ENCODE measurements at places on chromosomes 1 and 21. TPM values are rescaled to one million over a fixed set of nuclear protein-coding genes. Genes with fewer than 3 reads are reported as not detected.

Gene KRTAP23-1
- total RNA-seq = not detected

Gene BTBD8
- total RNA-seq = 6.0 TPM

Gene ARID4B
- 23.7 TPM for total RNA-seq

Gene CASQ2
- total RNA-seq = 247 TPM

GRCh38 chr1:201942129-201942495 is 4.2 kb downstream of the LMOD1 start:
- DNase-seq = no peak

GRCh38 chr1:109252893-109253802 is 3.8 kb downstream of the CELSR2 start:
- no peak for DNase-seq

DNA sequence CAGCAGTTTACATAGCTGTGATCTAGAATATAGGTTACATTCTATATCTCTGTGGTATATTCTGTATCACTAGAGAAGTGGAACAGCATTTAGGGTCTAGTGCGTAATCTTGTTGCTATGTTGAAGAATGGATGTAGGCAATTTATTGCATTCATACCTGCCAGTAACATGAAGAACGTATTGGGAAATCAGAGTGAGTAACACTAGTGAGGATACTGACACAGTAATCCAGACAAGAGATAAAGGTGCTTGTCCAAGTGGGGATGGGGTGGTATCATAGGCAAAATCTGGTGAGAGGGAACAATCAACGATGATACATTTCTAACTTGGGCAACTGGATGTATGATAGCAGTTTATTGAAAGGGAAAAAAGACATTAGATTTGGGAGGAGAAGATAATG is 9.8 kb downstream of the PPP2R5A start:
- no peak for DNase-seq

DNA sequence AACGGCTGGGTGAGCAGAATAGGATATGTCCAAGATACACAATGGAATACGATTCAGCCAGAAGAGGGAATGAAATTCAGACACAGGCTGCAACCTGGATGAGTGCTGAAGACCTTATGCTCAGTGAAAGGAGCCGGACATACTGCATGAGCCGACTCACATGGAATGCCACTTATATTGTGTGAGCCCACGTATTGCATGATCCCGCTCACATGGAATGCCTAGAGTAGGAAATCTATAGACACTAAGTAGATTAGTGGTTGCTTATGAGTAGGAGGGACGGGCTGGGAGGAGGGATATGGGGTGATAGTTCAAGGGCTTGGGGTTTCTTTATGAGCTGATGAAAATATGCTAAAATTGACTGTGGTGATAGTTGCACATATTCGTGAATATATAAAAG is 26.8 kb downstream of the TMPRSS2 start:
- DNase-seq = no peak

DNA sequence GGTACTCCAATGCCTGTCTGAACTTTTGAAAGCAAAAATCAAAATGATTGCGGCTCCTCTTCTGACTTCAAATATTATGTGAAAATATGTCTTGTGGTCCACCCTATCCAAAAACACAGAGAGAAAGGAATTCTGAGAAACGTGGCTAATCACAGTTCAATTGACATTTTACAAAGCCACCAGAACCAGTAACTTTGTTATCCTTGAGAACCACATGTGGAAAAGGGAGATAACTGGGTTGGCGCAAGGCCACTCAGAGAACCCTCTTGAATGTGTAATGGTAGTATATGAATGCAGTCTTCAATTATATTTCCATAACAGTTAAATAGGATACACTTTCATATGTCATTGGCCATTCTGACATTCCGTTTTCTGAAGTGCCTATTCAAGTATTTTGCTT is 1030.0 kb upstream of the TMPRSS15 start:
- DNase-seq = no peak

DNA sequence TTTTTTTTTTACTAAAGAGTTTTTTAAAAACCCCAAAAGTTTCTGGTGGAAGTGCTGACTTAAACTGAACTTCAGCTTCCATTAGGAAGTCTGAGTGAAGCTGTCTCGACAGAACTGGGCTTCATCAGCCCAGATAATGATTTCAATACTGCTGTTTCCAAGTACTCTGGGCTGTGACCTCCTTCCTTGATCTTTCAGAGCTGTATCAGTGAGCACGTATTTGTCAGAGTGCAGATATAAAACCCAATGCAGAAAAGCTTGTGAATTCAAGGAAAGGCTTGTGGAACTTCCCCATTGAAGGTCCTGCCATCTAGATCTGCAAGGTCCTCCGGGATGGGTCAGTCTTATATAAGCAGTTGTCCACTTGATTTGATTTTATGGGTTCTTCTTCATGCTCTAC is 50.1 kb upstream of the RGS21 start:
- DNase-seq = no peak

- DNase-seq = no peak
Observed at GRCh38 chr21:44043613-44044012, 31.5 kb downstream of the TRAPPC10 start.

- no peak for DNase-seq
Observed at GRCh38 chr21:27157097-27157496, 190.2 kb upstream of the ADAMTS5 start.
